ENCODE measurements at places on chromosomes 2 and 18. TPM values are rescaled to one million over a fixed set of nuclear protein-coding genes. Genes with fewer than 3 reads are reported as not detected.

DNA sequence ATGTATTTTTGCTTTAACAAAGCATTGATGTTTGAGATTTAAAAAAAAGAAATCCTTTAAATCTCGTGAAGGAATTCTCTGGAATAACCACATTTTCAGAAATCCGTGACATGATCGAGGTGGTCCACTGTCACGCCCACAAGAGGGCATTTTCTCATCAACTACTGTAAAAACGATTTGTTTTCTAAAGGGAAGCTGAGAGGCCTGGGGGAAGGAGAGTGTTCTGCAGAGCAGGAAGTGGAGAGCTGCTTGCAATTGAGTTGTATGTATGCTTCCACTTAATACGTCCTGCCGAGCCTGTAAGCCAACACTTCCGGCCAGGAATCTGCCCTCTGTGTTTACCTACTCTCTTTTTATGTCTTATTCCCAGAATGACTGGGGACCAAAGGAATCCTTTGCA lies 19.4 kb downstream of the KLHL29 start:
- no peak for DNase-seq

GRCh38 chr2:126658319-126658904 lies 2.5 kb downstream of the GYPC start:
- no peak for DNase-seq

- no peak for DNase-seq
Observed at GRCh38 chr2:42074661-42075060, 26.8 kb downstream of the PKDCC start.

DNA sequence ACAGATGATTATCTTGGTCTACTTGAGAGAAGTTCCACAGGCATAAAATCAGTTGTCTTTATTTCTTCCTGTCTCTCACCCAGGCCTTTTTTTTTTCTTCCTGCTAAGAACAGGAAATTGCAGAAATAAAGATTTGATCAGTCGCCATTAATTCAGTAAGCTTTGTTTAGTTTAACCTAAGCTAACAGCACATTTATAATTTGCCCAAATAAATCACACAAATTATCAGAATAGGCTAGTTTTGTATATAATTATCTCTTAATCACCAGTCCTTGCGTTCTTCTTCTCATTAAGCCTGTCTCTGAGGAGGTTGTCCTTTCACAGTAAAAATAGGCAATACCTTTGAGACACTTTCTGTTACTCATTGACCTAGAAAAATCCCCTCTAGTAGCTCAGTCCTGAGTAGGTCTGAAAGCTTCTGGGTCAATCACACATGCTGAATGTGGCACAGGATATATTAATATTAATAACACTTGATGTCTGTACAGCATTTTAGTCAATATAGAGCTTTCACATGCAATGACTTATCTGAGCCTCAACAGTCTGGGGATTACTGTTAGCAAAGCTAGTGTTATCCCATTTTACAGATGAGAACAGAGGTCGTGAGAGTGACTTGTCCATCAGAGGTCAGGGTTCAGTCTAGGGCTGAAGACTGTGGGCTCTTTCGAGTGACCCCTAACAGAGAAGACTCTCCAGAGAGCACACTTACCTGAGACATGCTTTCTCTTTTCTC lies 11.2 kb upstream of the STK17B start:
- DNase-seq, result no peak

DNA sequence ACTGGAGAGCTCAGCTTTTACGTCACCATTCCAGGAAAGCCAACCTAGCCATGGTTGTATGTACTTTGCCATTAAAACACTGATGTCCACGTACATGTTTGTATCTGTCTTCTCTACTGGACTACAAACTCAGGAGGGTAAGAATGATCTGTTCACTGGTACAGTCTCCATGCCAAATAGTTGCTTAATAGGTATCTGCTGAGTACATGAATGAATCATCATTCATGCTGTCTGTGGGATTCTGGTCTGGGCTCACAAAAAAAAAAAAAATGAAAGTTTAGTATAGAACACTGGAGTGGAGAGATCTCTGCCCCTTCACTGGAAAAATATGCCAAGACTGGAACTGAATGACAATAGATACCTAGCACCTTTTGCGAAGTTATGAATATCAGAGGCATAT lies 102.6 kb upstream of the ITGA4 start:
- no peak for DNase-seq

The DSG1 gene
- polyA plus RNA-seq, result 0.03 TPM

The NBEAL1 gene
- polyA plus RNA-seq, result 7.3 TPM

The GBX2 gene
- polyA plus RNA-seq, result not detected

Data from adrenal gland (tissue), 19 donors.